Posterior cingulate gyrus (tissue), 11 donors: ENCODE measurements at places on chromosomes 1 and 21.
A peak's percentile ranks its signal among the peaks of the same experiment; 100 is the strongest.

GRCh38 chr1:53631622-53632310, 107.2 kb downstream of the GLIS1 start:
- no peak for DNase-seq

DNA sequence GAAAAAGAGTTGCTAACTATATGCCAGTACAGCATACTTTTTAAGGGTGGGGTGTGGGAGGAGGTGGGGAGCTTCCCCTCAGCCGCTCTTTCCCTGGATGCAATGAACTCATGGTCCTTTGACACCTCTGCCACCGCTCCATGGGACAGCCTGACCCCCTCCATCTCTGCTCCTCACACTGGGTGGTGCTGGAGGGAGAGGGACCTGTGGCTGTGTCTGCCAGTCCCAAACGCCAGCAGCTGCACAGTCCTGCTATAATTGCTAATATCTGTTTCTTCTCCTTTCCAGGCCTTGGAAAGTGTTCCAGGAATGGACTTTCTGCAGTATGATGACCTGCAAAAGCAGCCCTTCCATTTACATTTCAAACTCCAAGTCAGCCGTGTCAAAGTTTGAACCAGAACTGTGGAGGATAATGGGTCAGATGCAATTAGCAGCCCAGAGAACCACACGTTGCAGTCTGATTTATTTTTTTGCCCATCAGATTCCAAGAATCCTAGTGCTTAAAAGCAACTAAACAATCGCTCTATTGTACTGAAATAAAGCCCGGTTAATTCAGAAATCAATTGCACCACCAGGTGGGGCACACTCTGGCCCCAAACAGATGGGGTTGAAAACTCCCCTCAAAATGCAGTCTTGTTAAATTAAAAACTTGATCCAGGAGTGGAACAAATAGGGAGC, 160.7 kb upstream of the LMO4 start:
- no peak for DNase-seq

- DNase-seq, result peak; percentile 83
These were observed 15.2 kb downstream of the PTPRF start for GRCh38 chr1:43545695-43546387.

GRCh38 chr1:169867012-169867675, 26.6 kb downstream of the SCYL3 start:
- no peak for DNase-seq

- no peak for DNase-seq
These were observed at the start of gene DOP1B for GRCh38 chr21:36156815-36157670. Gene DOP1B (plus strand): TSS chr21:36156824. CDS start chr21:36164734, 7,910 bp downstream.

- DNase-seq, result no peak
These were observed 800 bp downstream of the DR1 start for GRCh38 chr1:93346421-93346993.

- no peak for DNase-seq
These were observed 466.2 kb downstream of the USP25 start for GRCh38 chr21:16196001-16196400.

DNA sequence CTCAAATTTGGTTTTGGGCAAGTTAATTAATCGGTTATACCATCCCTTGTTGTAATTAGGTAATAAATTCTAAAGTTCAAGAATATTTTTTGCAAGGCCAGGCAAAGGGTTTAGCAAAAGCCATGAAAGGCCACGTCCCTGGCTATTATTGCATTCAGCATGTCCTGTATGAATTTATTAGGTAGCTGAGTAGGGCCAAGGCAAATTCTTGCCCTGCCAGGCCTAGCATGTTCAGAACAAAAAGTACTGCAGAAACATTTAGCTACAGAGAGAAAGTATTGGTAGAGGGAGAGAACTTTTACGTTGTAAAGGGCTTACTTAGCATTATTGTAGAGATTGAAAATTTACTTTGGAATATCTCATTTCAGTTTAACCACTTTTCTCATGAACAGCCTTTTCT, 94.4 kb downstream of the PATJ start:
- no peak for DNase-seq

DNA sequence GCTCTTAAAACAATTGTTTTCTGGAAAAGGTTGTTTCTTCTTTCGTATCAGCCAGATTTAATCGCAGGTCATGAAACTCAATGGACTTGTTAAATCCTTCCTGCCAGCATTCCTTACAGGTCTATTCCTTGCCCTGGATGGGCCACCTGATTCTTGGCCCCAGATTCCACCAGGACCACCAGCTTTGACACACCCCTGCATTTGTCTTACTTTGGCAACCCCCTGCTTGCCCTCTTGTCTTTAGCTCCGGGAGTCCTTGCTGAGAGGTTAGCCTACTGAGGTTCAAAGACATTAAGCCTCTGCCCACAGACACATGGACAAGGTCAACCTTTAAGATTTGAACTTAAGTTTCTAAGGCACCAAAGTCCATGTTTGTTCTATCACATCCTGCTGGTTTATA, 27.1 kb upstream of the DAB1 start:
- no peak for DNase-seq

DNA sequence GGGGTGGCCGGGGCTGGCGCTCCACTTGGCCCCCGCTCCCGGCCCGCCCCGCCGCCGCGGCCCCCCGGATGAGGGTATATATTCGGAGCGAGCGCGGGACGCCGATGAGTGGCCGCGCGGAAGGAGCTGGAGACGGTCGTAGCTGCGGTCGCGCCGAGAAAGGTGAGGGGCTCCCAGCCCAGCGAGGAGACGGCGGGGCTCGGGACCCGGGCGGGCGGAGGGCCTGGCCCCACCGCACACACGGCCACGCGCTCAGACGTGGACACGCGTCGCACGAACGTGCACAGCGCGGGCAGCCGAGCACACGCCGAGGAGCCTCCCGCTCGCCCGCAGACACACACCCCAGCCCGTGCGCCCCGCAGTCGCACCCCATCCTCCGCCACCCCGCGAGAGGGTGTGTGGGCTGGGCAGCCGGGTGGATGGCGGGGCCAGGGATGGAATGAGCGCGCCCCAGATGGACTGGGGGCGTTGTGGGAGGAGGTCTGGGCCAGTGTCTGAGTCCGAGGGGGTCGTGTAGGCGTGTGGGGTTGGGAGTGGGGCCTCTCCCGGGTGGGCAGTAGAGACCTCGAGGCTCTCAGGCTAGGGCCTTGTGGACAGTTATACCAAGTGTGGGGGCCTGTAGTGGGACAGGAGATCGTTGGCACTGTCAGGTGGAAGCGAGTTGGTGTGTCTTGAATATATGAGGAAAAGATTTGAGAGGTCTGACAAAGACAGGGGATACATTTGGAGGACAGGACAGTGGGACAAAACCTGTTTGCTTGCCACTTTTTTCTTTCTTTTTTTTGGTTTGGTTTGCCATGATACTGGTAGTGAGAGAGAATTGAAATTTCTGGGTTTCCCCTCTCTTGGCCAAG, at the start of gene UAP1:
TSS of gene UAP1 (plus strand) at position 107 of the 854 bp plus-strand sequence. CDS start 4,347 bp downstream, outside the sequence.
- no peak for DNase-seq

GRCh38 chr1:24294228-24294672, 24.9 kb upstream of the GRHL3 start:
- DNase-seq, result no peak

GRCh38 chr1:11129649-11130390, 30.2 kb upstream of the EXOSC10 start:
- no peak for DNase-seq

DNA sequence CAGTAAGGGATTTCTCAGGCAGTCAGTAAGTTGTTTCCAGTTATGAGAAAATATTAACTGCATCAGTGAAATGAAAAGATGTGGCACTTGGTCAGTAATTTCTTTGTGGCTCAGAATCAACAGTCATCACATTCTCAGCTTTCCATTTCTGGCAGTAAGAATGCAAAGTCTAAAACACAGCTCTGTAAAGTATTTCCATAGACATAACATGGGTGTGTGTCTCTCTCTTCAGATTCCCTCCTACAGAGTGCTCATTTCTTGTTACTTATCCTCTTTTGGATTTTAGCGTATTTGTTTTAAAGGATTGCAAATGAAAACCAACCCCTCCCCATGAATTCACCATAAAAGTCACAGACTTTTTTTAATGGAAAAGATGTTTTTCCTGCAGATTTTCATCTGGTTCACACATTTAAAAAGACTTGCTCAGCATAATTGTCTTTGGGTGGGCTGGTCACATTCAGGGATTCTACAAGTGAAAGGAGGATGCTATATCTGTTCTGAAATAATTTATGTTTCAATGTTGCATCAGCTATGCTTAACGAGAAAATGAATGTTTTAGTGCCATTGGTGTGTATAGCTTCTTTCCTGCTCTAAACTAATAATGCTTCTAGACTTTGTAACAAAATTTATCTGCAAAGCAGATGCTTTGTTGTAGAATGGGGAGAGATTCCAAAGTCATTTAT, 34.6 kb upstream of the CD55 start:
- DNase-seq, result no peak

DNA sequence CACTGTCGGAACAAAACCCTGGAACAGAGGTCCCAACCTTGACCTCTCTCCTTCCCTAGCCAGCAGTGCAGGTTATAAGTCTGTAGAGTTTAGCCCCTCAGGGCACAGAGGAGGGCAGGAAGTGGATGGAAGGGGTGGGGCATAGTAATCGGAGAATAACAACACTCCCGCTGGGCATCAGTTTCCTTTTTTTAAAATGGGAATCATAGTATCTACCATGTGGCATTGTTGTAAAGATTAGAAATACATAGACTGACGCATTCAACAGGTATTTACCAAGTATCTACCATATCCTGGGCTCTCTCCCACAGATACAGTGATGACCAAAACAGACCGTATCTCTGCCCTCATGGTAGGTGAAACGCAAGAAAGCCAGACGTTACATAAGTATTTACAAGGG, 24.9 kb upstream of the ATF3 start:
- no peak for DNase-seq

DNA sequence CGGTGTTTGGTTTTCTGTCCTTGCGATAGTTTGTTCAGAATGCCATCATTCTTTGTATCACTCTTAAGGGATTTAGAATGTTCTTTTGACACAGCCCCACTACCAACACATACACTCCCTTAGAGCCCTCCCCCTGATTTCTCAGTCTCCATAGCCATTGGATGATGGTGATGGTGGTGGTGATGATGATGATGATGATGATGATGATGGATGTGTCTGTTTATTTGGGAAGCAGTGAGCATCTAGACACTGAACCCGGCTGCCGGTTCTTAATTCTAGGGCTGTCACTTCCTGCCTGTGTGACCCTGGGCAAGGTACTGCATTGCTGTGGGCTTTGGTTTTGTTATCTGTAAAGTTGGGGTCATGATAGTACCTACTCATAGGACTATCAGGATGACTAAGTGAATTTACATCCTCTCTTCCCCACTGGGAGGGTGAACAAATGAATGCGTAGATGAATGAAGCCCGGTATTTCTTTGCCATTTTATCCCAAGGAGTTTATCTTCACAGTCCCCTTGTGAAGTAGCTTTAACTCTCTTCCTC, 100.7 kb downstream of the HUNK start:
- DNase-seq, result no peak

- DNase-seq, result no peak
These were observed 234.6 kb upstream of the IRF2BP2 start for GRCh38 chr1:234844479-234845031.

DNA sequence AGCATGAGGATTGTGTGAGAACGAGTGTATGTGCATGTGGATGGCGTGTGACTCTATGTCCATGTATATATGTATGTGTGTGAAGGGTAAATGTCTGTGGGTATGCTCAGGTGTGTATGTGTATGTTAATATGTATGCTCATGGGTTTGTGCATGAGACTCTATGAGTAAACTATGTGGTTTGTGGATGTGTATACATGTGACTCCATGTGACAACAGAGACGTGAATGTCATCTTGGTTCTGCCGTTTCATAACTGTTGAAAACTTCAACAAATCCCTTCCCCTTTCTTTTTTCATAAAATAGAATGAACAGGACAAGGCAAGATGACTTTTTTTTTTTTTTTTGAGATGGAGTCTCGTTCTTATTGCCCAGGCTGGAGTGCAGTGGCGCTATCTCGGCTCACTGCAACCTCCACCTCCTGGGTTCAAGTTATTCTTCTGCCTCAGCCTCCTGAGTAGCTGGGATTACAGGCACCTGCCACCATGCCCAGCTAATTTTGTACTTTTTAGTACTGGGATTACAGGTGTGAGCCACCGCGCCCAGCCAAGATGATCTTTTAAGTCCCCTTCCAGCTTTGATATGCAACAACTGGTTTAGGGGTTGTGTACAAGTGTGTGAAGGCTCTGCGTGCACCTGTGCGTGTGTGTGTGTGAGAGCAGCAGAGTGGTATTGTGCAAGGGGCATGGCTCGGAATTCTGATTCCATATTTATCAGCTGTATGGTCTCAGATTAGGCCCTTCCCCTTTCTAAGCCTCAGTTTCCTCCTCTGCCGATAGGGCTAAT, 106.3 kb downstream of the EBNA1BP2 start:
- no peak for DNase-seq
